ENCODE measurements at places on chromosomes 2 and 18.

- no peak for DNase-seq
Observed at GRCh38 chr18:50709193-50709592, 110.6 kb downstream of the MRO start.

GRCh38 chr2:77521548-77521891 lies 656 bp downstream of the LRRTM4 start:
- no peak for DNase-seq

DNA sequence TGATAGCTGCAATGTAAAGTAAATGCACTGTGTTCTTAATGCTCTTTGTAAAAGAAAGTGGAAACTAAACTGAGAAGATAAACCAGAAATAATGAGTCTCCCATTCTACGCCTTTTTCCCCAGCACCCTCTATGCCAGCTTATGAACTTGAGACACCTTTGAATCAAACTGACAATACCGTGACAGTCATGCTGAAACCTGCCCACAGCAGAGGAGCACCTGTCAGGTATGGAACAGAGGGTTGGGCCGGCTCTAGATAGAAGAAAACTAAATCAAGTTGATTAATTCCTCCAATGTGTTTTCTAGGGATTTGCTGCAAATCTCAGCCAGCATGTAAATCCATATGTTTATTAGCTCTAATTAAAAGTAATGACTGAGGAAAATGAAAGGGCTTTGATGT lies 520.6 kb upstream of the RAB12 start:
- DNase-seq, result no peak

GRCh38 chr2:110843496-110843895 lies 111.1 kb downstream of the ACOXL start:
- no peak for DNase-seq

DNA sequence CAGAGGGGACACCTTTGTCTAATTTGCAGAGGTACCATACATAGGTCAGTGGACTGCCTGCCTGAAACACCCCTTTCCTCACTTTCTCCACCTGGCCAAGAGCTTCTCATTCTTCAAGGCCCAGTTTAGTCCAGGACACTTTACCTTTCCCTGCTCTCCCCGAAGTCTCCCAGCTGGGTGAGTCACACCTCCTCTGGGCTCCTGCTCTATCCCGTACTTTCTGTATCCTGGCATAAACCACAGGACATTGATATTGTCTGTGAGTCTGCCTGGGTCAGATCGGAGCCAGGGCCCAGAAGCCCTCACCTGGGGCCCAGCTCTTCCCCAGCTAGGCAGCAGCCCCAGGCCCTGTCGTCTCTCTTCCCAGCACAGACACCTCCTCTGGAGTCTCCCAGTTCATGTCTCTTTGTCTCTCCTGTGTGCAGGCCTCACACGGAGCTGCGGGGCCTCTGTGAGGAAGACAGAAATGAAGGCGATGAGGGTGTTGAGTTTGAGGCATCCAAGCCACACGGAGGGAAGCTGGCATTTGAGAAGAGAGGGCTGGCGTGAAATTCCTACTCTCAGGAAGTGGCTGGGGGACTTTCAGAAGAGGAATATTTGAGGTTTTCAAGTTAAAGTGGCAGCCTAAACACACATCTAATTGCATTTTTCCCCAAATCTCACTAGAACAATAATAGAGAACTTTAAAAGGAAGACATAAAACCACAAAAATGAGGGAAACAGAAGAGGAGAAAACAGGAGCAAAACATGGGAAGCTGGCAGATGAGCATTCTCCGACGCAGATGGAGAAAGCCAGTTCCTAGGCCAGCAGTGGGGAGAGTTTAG lies 79.6 kb upstream of the LAPTM4A start:
- DNase-seq, result no peak

GRCh38 chr2:28752631-28753376 lies 1.2 kb downstream of the PPP1CB start:
- no peak for DNase-seq

DNA sequence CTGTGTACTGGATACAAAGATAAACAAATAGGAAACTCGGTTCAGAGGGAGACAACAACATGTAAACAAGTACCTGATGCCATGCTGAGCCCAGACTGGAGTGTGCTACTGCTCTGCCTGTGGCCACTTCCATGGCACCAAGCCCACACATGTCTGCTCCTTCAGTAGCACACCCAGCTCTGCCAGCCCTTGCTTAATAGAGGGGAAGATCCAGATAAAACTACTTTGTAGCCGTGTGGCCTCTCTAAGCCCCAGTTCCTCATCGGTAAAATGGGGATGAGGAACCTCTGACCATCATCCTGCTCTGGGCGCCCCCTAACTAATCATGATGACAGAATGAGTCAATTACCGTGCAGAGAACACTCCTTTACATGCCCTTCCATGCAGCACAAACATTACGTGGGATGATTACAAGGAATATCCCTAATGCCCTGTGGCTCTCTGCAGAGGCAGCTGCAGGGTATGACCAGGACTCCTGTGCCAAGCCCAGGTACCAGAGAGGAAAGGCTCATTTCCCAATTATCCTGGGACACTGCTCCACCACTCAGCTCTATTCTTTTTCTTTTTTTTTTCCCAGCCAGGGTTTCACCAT lies 34.9 kb downstream of the DNMT3A start:
- no peak for DNase-seq

GRCh38 chr2:192749611-192750200 lies 555.0 kb upstream of the TMEFF2 start:
- DNase-seq, result no peak
